Bronchial epithelial cell (primary cell): ENCODE measurements at places on chromosomes 6 and 20.
A peak's percentile ranks its signal among the peaks of the same experiment; 100 is the strongest.

DNA sequence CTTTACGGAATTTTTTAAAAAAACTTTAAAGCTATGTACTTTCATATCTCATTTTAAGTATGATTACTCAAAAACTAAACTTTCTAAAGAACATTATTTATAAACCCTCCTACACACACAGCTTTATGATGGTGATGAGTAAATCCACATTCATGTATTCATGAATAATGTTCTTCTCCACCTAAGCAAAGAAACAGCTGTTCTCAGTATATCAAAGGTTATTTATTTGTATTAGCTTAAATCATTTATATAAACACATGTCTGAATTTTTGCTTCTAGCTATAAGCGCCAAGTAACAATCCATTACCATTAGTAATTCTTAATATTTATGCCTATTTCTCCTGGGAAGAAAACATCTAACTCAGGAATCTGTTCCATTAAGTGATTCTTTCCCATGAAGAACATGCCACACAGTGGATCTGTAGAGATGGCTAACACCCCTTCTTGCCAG lies 63.3 kb downstream of the SMLR1 start:
- no peak for DNase-seq

- no peak for DNase-seq
Observed at GRCh38 chr6:125262016-125263013, 39.5 kb downstream of the HDDC2 start.

DNA sequence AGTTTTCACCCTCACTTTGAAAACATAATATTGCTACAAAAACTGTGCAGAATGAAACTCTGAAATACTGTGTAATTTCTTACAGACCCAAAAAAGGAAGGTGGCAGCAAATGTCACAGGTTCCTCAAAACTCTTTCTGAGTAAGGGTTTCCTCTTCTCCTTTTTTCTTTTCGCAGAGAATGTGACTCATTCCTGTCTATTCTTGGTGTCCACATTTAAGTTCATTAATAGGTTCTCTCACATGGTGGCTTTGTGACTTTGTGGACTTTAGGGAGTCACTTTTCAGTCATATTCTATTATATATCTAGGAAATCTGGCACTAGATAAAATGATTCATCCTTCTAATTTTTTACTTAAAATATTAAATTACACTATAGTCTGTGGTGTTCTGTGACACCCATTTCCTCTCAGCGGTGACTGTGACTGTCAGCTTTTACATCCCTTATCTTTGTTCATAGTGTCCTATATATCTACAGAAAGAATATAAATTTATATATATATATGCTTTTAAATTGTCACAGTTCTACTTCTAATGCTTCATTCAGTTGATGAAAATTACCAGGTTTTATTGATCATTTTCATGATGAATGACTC lies 126.8 kb upstream of the HCRTR2 start:
- DNase-seq: no peak

- DNase-seq: no peak
Observed at GRCh38 chr6:85771925-85772430, 129.3 kb upstream of the SYNCRIP start.

- DNase-seq: no peak
Observed at GRCh38 chr6:39951716-39952115, 17.5 kb upstream of the MOCS1 start.

DNA sequence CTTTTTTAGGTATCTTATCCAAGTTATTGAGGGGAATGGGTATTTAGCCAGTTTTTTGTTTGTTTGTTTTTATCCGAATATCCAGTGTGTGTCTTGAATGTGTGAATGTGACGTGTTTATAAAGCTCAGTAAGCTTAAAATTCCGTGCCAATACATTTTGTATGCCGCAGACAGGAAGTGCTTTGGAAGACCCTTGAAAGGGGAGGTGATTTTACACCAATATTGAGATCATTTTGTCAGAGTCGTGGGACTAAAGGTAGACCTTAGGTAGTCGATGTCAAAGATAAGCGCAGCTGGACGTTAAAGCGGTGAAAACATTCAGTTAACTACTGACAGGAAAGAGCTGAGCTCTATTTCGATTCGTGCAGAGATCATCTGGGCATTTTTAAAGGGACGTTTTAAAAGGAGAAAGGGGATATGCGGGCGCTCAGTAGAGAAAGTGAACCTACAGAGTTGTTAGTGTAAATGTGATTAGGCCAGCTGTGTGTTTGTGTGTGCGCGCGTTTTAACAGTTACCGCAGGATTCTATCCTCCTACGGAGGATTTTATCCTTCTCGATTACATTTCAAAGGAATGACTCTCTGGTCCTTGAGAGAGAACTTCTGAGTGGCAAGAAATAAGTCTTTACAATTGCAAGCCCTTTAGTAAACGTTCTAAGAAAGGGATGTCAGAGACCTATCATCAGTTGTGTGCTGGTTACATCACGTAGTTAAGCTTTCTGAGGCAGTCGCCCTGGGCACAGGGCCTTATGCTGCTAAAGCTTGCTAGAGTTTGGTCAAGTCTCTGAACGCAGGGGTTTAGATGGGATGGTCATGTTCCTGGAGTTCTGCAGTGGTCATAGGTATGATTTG lies 625 bp upstream of the ECHDC1 start:
- peak; percentile 38 for DNase-seq

GRCh38 chr6:131728296-131728939 lies 17.6 kb upstream of the CTAGE9 start:
- no peak for DNase-seq

- peak; percentile 14 for DNase-seq
Observed at GRCh38 chr6:55868771-55869479, 6.5 kb downstream of the BMP5 start.
